Aorta (tissue), 5 donors: ENCODE measurements at places on chromosomes 1 and 21. TPM values are rescaled to one million over a fixed set of nuclear protein-coding genes. Genes with fewer than 3 reads are reported as not detected.

Gene DIPK1A
- 15.9 TPM for total RNA-seq

Gene CELA3A
- total RNA-seq = 5.0 TPM

Gene PRDX1
- total RNA-seq = 286 TPM

Gene C1orf185
- not detected for total RNA-seq

Gene GCSAML
- total RNA-seq = 0.06 TPM
